Activated gamma-delta T cell (primary cell): ENCODE measurements at places on chromosomes 11 and 22.

DNA sequence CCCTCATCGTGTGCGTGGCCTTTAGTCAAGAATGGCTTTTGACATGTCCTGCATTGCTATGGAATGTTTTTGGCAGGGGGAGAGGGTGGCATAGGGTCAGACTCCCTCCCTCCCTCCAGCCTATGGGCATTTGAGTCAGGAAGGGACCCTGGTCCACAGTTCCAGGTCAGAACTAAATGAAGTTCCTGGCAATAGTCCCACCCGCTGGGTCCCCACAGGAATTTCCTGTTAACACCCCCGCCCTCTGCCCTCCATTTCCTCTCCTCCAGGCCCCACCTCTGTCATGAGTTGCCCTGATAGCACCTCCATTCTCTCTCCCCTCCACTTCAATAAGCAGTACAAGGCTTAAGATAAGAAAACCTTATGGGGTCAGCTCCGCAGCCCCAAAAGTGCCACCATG lies 40.8 kb upstream of the LMO2 start:
- DNase-seq = no peak

DNA sequence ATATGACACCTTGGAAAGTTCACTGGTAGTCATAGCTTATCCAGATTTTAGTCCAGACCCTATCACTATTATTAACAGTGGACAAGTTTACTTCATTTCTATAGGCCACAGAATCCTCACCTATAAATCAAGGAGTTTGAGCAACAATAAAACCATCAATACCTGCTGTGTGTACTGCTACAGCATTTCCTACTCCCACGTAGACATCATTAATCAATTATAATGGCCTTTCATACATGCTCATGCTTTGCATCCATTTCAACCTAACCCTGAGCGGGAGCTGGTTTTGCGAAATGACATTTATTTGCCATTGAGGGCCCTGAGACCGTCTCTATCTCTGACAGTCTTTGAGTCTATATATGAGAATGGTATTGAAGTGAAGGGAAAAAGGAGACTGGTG lies 312.3 kb downstream of the FAT3 start:
- DNase-seq = no peak

GRCh38 chr11:35619855-35620640 lies 1.8 kb downstream of the FJX1 start:
- no peak for DNase-seq

DNA sequence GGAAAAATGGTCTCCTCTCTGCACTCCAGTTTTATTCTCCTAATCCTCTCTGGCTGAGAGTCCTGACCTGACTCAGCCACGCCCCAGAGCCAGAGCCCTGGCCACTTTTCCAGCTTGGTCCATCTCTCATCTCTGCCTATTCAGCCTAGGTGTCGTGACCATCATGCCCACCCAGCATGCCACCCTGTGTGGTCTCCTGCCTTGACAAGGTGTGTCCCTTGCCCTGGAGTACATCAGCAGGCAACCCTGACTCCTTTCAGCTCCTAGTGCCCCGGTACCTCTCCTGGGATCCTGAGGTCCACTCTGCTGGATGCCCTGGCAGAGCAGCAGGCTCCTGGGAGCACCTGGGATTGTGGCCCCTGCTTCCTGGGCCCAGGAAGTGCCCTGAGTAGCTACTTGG lies 52.8 kb downstream of the ZNRF3 start:
- no peak for DNase-seq

GRCh38 chr11:125535585-125535984 lies 33.7 kb upstream of the EI24 start:
- DNase-seq = no peak

- DNase-seq = no peak
Measured at GRCh38 chr11:35313066-35313759, 106.1 kb downstream of the SLC1A2 start.

GRCh38 chr11:121300972-121301699 lies 8.6 kb downstream of the SC5D start:
- no peak for DNase-seq

- DNase-seq = no peak
Measured at GRCh38 chr11:69655479-69656428, 14.8 kb downstream of the CCND1 start.

DNA sequence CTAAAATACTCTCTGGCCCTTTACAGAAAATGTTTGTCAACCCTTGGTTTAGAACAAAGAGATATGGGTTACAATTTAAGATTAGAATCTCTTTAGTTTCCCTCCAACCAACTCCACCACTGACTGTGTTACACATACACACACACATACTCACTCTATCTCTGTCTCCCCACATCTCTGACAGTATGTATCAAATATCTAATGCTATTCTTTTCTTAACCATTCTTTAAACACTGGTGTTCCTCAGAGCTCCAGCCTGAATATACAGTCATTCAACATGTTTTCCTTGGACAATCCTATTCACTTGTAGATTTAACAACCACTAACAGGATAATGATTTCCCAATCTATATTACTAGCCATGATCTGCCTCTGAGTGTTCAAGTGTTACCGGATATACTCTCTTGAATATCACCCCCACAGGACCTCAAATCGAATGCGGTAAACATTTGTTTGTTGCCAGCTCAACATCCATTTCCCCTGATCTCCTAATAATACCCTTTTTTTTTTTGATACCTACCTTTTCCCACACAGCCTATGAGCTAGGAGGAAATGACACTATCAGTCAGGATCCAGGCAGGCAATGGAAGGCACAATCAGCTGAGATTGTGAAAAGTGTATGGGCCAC lies 6.1 kb downstream of the MPZL3 start:
- no peak for DNase-seq

DNA sequence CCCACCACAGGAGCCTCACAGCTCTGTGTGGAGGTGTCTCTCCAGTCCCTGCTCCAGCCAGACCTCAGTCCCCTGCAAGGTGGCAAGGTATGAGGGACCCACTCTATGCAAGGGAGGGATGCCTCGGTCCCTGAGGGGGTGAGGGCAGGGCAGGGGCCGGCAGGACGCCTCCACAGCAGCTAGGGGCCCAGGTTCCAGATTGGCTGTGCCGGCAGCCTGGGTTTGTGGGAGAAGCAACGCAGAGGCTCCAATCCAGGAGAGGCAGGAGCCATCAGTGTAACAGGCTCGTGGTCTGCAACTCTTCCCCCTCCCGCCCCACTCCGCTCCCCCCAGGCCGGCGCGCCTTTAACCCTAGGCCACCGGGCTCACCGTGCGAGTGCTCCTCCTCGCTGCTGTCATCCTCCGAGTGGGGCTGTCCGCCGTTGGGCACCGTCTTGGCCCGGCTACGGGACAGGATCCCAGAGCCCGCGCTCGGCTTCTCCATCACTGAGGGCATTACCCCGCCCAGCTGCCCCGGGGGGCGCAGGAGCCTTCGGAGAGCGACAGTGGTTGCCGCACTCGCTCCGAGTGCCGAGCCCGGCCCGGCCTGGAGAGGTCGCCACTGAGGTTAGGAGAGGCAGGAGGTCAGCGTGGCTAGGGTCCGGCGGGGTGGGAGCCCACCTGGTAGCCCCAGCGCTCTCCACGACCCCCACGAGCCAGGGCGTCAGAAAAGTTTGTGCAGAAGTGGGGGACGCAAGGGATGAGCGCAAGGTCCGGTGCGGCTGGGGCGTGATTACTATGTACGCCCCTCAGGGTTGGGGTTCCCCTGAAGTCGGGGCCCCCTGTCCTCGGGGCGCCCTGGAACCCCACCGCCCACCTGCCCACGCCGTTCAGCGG lies 765 bp downstream of the RCOR2 start:
- no peak for DNase-seq

- DNase-seq = no peak
Measured at GRCh38 chr11:24585192-24585591, 88.3 kb downstream of the LUZP2 start.

DNA sequence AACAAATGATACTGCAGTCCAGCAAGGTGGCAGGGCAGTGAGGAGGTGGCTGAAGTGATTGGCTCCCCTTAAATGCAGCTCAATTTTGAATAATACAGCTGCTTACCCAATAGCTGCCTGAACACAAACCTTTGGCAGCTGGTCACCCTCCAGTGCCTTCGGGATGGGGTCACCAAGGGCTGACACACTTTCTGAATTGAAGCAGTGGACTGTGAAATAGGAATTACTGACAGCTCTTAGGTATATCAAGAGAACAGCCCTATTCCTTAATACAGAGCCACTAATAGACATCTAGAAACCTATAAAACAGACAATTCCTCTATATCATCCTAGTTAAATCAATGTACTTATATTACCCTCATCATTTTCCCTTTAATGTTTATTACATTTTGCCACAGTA lies 474.2 kb upstream of the KIRREL3 start:
- DNase-seq = no peak

DNA sequence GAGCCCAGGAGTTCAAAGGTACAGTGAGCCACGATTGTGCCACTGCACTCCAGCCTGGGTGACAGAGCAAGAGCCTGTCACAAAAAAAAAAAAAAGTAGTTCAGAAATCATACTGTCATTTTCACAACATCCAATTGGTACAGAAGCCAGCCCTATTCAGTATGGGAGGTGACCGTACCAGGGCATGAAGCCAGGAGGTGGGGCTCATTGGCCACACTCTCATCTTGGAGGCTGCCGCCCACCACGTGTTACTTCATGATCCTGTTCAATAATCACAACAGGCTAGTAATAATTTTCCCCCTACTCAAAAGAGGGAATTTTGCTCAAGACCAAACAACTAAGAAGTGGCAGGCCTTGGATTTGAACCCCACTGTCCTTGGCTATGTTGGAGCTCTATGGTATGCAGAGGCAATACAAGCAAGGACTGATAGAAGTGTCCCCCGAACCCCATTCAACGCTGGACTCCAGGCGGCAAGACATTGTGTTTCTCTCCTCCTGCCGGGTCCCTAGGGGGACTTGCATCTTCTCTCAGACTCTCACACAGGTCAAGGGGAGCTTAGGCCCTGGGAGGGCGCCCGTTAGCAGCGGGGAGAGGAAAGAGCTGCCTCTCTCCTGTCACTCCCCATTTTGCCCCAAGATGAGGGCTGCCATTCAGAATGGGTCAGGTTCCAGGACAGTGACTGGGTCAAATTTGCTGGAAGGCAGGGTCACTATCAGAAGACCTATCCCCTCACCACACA lies 40.2 kb upstream of the EMID1 start:
- no peak for DNase-seq

GRCh38 chr11:133835593-133836548 lies 9.4 kb downstream of the SPATA19 start:
- no peak for DNase-seq

DNA sequence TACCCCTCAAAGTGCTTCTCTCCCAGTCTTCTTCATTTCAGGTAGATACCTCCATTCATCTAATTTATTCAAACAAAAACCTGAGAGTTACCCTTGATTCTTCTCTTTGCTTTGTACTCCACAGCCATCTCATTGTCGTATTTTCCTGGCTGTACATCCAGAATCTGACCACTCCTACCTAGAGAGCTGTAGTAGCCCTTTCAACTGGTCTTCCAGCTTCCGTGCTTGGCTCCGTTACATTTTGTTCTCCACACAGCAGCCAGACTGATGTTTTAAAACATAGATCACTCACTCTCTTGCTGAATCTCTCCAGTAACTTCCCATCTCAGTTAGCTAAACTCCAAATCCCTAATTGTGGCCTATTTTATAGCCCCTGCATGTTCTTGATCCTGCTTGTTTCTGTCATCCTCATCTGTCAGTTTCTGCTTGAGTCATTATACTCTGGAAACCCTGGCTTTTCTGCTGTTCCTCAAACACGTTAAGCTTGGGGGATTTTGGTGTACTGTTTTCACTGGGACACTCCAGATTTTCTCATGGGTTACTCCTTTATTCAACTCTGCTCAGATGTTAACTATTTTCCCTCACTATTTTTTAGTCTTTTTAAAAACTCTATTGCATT lies 7.4 kb downstream of the SPCS2 start:
- no peak for DNase-seq

GRCh38 chr11:6229911-6230310 lies 4.5 kb downstream of the FHIP1B start:
- DNase-seq = no peak

DNA sequence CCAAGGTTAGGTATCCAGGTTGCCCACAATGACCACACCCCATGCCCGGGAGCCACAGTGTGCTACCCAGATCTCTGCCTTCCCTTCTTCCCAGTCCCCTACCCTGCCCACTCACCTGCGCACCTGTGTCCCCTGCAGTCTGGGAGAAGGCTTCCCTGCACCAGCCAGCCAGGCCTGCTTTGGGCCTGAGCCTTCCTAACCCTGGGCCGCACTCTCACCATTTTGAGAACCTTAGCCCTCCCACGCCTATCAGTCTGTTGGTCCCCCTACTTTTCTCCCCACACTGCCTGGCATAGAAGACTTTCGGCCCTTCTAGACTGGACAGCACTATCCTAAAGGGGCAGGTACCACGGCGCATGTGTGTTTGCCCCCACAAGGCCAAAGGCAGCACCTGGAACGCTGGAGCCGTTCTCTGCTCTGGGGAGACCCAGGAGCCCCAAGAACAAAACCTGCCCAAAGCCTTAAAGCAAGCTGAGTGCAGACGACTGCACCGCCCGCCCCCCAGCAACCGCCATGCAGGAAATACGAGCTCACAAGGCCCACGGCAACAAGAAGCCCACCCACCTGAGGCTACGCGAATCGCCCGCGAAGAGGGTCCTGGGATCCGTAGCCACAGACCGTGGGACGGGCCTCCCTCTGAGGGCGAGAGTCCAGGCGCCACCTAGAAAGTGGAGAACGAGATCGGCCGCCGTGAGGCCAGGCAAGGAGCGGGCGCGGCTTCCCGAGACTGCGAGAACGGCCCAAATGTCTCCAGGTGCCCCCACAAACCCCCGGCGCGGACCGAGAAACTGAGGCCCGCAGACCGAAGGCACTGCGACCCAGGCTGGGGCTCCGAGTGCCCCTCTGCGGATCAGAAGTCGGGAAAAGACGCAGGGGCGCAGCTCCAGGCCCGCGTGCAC lies 546 bp downstream of the GNB1L start:
- no peak for DNase-seq

GRCh38 chr11:69335007-69335780 lies 41.2 kb downstream of the MYEOV start:
- no peak for DNase-seq

GRCh38 chr11:225734-226453 lies 10.2 kb downstream of the SIRT3 start:
- no peak for DNase-seq

DNA sequence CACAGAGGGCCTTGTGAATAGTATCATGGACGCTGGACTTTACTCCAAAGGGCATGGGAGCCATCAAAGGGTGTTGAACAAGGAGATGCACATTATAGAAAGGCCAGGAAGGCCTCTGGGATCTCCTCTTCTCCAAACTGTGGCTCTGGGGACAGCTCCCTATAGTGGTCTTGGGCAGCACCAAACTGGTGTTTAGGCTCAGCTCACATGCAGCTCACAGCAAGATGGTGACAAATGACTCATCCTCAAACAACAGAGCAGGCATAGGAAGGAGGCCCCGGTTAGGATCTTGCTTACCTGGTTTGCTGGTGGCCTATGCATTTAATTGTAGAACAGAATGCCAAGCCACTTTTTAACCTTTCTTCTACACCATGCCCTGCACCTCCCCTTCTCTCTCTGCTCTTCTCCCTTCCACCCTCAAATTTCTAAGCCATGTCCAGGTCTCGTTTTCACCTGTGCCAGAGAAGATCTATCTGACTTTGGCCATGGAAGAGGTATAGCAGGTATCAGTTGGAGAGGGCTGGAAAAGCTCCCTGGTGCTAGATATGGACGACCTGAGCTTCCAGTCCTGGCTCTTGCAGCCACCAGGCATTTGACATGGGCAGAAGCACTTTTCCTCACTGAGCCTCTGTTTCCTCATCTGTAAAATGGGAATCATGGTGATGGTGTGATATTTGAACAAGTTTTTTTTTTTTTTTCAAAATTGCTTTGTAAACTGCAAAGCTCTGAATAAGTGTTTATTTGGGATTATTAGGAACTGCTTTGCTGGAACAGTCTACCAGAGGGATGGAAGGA lies 14.4 kb upstream of the EHF start:
- DNase-seq = no peak

GRCh38 chr22:42296883-42297282 lies 26.4 kb upstream of the TCF20 start:
- no peak for DNase-seq

GRCh38 chr11:42023267-42023666 lies 563.8 kb upstream of the LRRC4C start:
- DNase-seq = no peak
